CD4-positive, alpha-beta T cell treated with Interleukin-2 at 100 ng/mL for 4 hours (primary cell): ENCODE measurements at places on chromosomes 5 and 9.

DNA sequence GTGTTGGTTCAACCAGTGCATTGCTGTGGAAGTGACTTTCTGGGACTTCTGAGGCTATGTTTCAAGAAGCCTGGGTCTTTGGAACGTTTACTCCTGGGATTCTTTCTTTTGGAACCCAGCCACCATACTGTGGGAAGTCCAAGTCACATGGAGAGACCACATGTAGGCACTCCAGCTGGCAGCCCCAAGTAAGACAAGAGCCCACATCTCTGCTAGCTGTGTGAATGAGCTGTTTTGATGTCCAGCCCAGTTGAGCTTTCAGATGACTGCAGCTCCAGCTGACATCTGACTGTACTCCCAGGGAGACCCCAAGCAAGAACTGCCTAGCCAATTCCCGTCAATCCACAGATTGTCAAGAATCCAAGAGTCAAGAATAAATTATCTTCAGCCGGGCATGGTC lies 60.1 kb upstream of the SPATA31D4 start:
- no peak for DNase-seq

- no peak for DNase-seq
Measured at GRCh38 chr9:122580360-122580759, 2.8 kb downstream of the OR1L8 start.

- no peak for DNase-seq
Measured at GRCh38 chr5:73117088-73117740, 3.2 kb upstream of the TMEM171 start.

GRCh38 chr9:93918061-93918460 lies 37.1 kb downstream of the BARX1 start:
- DNase-seq: no peak

- DNase-seq: no peak
Measured at GRCh38 chr9:69178583-69179011, 4.5 kb downstream of the TJP2 start.
